Activated B cell treated with CpG ODN at 0.5 μM for 24 hours (primary cell): ENCODE measurements at places on chromosomes 12 and 14. TPM values are rescaled to one million over a fixed set of nuclear protein-coding genes. Genes with fewer than 3 reads are reported as not detected.

- DNase-seq, result no peak
These were observed 6.6 kb upstream of the NOP2 start for GRCh38 chr12:6574576-6575295.

DNA sequence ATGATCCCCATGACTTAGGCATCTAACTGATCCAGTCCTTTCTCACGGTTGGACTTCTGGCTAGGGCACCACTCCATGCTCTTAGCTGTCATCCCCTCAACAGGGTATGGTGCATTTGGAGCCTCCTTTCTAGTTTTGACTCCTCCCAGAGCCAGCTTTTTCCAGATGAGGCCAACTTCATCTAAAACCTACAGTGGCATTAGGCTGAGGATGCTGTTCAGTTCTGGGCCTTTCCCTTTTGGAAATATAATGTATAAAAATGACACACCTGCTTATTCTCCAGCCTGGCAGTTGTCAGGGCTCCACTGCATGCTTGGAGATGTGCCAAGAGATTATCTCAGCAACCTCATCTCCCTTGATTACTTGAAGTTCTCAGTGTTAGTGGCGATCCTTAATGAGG lies 239.7 kb downstream of the EMP1 start:
- no peak for DNase-seq

DNA sequence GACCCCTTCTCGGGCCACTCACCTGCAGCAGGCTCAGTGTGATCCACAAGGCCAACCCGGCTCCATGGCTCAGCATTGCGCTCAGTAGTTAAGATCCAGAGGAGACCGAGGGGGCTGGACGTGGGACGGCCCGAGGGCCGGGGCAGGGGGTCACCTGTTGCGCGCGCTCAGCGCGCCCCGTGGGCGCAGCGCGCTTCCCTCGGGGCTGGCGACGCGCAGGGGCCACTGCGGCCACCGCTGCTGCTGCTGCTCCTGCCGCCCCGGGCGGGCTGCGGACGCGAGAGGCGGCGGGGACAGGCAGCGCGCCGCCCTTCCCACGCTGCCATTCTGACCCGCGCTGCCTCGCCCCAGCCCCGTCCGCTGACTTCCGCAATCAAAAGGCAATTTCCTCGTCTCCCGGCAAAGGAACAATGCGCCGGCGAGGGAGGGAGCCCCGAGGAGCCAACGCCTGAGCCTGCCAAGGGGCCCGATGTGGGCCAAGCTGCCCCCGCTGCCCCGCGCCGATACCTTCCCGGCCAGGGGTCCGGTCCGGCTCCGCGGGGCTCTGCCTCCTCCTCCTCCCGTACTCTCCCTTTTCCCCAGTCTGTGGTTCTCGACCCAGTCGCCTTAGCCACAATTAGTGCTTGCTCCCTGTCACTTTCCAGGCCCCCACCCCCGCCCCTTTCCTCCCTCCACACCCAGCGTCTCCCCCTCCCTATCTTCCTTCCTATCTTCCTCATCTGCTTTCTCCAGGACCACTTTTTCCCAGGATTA lies 27.3 kb downstream of the PTPRB start:
- no peak for DNase-seq

GRCh38 chr12:113860950-113861349 lies 105.2 kb downstream of the RBM19 start:
- DNase-seq, result no peak

DNA sequence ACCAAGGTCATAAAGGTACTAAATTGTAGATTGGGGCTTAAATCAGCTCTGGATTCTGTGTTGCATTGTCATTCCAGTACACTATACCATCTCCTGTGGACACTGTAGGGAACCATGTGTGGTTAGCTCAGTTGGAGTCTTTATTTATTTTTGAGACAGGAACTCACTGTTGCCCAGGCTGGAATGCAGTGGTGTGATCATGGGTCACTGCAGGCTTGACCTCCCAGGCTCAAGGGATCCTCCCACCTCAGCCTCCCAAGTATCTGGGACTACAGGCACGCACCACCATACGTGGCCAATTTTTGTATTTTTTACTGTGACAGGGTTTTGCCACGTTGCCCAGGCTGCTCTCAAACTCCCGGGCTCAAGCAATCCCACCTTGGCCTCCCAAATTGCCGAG lies 6.7 kb downstream of the PAPOLA start:
- DNase-seq, result no peak

DNA sequence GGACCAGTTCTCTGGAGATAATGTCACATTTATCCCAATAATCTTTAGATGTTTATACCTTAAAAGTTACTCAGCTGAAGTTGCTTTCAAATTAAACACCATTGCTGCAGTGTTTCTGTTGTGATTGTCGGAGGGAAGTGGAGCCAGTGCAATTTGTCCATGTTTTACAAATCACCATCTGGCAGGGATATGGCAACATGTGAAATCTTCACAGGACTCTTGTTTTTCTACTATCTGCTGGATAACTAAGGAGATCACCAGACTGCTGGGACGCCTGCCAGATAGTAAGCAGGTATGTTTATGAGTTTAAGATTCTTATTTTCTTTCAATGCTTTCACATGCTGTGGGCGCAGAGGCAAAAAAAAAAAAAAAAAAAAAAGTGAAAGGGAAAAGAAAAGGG lies 100.3 kb upstream of the SOX5 start:
- no peak for DNase-seq

Gene GRIP1
- 0.49 and 0.54 TPM in 2 replicates for total RNA-seq

Gene PPM1H
- not detected in 2 replicates for total RNA-seq

Gene PTGER2
- total RNA-seq, result 0.09 and 0.12 TPM in 2 replicates

Gene RND1
- total RNA-seq, result 4.9 and 5.9 TPM in 2 replicates

Gene SLC17A8
- total RNA-seq, result not detected in 2 replicates
